ENCODE measurements at places on chromosomes 4 and X. TPM values are rescaled to one million over a fixed set of nuclear protein-coding genes. Genes with fewer than 3 reads are reported as not detected.

DNA sequence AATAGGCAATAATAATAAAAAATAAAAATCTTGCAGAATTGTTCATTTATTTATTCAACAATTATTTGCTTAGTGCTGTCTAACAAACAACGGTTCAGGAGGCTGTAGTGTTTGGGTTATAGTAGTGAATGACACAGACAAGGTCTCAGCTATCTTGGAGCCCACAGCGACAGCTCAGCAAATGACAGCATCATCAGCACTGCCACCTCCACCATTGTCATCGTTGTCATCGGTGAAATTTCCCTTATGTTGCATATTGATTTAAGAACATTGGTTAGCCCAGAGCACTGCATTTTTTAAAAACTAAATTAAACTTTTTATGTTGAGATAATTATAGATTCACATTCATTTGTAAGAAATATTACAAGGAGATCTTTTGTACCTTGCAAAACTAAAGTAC lies 79.9 kb downstream of the TRAPPC11 start:
- no peak for DNase-seq

MTNR1A gene
- total RNA-seq: not detected

DNA sequence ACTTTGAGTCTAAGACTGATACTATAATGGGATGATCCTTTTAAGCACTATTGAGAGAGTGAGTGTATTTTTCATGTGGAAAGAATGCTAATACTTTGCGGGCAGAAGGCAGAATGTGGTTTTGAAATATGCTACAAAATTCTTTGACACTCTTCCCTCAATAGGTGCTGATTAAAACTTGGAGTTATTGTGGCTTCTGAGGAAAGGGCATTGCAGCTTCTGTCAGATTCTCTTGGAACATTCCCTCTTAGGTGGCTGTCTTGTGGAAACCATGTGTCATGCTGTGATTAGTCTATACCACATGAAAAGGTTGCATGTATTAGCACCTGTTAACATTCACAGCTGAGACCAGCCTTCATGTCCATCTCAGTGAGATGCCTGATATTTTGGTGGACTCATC lies 547.0 kb downstream of the STIM2 start:
- DNase-seq: no peak

- DNase-seq: no peak
Measured at GRCh38 chr4:107034091-107034995, 1.8 kb downstream of the DKK2 start.

- no peak for DNase-seq
Measured at GRCh38 chr4:16995451-16995850, 97.0 kb upstream of the LDB2 start.

DNA sequence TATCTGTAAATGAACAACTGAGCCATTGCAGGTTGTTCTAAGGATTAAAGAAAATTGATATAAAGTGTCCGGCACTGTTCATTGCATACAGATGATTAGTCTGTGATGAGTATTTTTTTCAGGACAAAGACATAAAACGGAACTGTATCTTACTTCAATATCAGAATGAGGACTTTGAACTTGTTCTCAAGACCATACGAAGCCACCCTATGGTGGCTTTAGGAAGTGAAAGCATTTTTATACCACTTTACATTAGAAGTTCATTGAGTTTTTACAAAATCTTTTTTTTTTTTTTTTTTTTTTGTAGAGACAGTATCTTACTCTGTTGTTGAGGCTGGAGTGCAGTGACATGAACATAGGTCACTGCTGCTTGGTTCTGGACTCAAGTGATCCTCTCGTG lies 45.2 kb upstream of the TRIM2 start:
- DNase-seq: no peak

- no peak for DNase-seq
Measured at GRCh38 chrX:68942840-68943239, 114.0 kb downstream of the EFNB1 start.

GAGE1 gene
- not detected for total RNA-seq

DNA sequence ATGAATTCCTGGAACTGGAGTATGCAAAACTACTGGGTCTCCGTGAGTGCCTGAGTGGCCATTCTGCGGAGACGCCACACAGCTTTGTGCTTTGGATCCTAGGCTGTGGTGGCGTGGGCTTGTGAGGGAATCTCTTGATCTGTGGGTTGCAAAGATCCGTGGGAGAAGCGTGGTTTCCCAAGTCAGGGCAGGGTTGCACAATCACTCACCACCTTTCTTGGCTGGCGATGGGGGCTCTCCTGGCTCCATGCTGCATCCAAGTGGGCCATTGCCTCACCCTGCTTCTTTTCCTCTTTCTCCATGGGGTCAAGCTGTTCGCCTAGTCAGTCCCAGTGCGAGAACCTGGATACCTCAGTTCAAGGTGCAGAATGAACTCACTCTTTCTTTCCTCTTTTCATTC lies 62.5 kb downstream of the SLAIN2 start:
- no peak for DNase-seq

TTC29 gene
- total RNA-seq: not detected

GRCh38 chr4:135015771-135016170 lies 814.2 kb upstream of the PABPC4L start:
- no peak for DNase-seq

GRCh38 chrX:153941336-153942252 lies 2.8 kb downstream of the RENBP start:
- no peak for DNase-seq

SUPT20HL1 gene
- total RNA-seq: not detected

Data from esophagus squamous epithelium (tissue), 5 donors.